Right ventricle myocardium superior (tissue), 1 donor: ENCODE measurements at places on chromosomes 4 and X. TPM values are rescaled to one million over a fixed set of nuclear protein-coding genes. Genes with fewer than 3 reads are reported as not detected.

The RHOXF2B gene
- not detected for total RNA-seq

The VSIG1 gene
- not detected for total RNA-seq

The MAGEA8 gene
- total RNA-seq: not detected

The FGF2 gene
- total RNA-seq: 4.9 TPM

The HMGB3 gene
- 9.0 TPM for total RNA-seq

The SH3BP2 gene
- 24.9 TPM for total RNA-seq

The RENBP gene
- 11.1 TPM for total RNA-seq

The TRIM60 gene
- total RNA-seq: not detected

The PLXNA3 gene
- total RNA-seq: 15.0 TPM

The FGA gene
- 0.46 TPM for total RNA-seq

The CXCL11 gene
- not detected for total RNA-seq

The INTU gene
- total RNA-seq: 4.0 TPM

The BANK1 gene
- 0.24 TPM for total RNA-seq

The COPS4 gene
- 47.4 TPM for total RNA-seq

The CXCL8 gene
- total RNA-seq: not detected

The SOWAHB gene
- total RNA-seq: not detected

The SYN1 gene
- 10.9 TPM for total RNA-seq

The TMEM255A gene
- total RNA-seq: 1.1 TPM

The EDNRA gene
- 3.7 TPM for total RNA-seq

The MAML3 gene
- 2.4 TPM for total RNA-seq

The BEND4 gene
- 0.05 TPM for total RNA-seq

The HAND2 gene
- total RNA-seq: 142 TPM

The GABRG1 gene
- not detected for total RNA-seq

The CHIC1 gene
- total RNA-seq: 11.2 TPM

The BEX1 gene
- 0.97 TPM for total RNA-seq

The CSAG3 gene
- not detected for total RNA-seq

The NSG1 gene
- 6.8 TPM for total RNA-seq

The NCAPG gene
- total RNA-seq: 0.59 TPM

The SPANXA2 gene
- total RNA-seq: not detected

The DHRSX gene
- 29.9 TPM for total RNA-seq

The KLF8 gene
- total RNA-seq: 3.2 TPM

The RTL9 gene
- 0.35 TPM for total RNA-seq

The CSAG2 gene
- not detected for total RNA-seq

The VCX gene
- total RNA-seq: not detected

The STBD1 gene
- 27.2 TPM for total RNA-seq
